ENCODE measurements at places on chromosomes 5 and 9.

GRCh38 chr5:126562823-126563222, 32.2 kb downstream of the ALDH7A1 start:
- no peak for DNase-seq

DNA sequence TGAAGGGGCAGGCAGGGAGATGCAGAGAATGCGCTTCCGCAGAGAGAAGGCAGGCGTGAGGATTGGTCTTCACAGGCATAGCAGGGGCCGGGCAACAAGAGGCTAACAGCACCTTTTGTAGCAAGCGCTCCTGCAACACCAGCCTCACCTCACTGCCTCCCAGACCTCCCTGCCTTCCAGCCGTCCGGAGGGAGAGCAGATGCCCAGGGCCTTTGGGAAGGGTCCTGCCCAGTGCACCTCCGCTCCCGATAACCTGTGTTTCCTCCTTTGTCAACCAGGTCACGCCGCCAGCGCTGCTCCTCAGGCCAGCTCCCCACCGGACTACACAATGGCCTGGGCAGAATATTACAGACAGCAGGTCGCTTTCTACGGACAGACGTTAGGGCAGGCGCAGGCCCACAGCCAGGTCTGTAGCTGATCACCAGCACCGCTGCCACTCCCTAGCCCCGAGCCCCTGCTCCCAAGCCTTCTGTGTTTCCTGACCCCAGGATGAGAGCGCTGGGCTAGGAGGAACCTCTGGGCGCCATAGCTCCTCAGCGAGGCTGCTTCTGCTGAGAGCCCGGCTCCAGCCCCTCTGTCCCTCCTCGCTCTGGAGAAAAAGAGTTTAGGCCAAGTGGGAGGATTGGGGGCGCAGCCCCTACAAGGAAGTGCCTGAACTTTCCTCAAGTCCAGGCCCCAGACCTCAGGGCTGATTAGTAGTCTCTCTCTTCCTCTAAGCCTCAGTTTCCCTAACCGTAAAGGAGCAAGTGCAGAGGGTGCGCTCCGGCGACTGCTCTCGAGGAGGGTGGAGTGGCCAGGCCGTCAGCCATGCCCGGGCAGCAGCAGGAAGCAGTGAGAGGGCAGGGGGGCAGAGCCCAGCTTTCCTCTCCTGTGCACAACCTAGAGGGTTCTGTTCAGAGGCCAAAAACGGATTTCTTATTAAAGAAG, 28.4 kb upstream of the PRDM12 start:
- DNase-seq = no peak

GRCh38 chr9:82621447-82621846, 441.5 kb downstream of the RASEF start:
- DNase-seq = no peak

DNA sequence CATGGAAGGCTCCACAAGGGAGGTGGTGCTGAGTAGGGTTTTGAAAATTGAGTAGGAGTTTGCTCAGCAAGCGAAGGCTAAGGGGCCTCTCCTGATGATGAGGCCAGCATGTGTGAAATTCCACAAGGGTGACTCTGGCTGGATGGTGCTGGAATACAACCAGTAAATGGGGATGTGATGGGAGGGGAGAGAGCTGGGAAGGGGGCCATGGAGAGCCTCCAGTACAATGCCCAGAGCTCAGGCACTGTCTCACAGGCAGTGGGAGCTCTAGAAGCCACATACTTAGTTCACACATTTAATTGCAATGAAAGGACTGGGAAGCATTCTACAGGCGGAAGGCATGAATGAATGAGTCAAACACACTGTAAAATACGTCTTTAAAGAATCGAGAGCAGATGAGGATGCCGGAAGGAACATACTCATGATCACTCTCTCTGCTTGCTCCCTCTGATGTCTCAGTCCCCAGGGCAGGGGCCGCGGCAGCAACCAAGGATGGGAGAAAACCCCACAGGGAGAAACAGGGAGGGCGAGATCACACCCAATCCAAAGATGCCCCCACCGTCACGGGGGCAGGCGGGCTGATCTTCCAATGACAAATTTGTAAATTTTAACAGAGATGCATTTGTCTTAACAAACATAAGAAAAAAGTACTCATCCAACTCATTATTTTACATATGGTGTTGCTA, 261.0 kb downstream of the NSG2 start:
- no peak for DNase-seq

DNA sequence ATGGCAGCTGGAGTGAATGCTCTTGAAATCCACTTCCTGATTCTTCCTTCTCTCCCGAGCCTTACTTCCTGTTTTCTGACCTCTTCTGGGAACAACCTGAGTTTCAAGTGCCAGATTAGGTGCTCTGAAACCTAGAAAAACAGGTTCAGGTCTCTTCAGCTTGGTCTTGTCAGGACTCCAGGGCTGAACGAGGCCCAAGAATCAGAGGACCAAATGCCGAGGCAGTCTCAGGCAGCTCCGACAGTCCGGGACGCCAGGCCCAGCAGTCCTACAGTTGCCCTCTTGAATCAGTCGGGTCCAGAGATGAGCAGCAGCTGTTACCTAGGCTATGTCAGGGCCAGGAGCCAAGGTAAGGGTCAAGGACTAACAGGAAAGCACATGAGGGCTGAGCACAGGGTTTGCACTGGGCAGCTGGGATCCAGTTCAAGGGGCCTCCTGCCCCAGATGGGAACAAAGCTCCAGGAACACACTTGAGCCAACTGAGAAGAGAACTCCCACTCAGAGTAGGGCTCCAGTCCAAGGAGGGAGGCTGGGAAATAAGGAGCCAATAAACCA, 38.3 kb upstream of the ADRA1B start:
- no peak for DNase-seq

GRCh38 chr9:136182850-136183422, 22.0 kb downstream of the LHX3 start:
- DNase-seq = no peak

DNA sequence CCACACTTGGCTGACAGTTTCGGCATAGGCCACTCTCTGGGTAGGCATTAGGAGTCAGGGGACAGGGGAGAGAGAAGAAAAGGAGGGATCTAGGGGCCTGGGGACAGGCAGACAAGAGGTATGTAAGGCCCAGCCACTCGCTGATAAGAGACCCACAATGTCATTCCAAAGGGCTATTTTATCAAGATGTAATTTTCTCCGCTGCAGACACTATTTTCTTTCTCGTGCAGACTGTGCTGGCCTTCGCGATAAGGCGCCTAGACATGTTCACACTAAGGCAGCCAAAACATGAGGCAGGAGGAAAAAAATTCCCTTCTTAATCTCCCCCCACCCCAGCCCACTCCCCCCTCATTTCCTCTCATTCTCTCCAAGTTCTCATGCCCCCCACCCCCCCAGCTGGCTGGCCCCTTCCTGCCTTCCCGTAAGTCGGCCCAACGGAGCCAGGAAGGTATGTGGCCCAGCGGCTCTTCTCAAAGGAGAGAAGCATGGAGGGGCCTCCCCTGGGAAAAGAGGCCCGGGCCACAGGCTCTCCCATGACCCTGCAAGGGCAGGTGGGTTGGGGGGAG, 44.9 kb upstream of the SYNPO start:
- DNase-seq = no peak

DNA sequence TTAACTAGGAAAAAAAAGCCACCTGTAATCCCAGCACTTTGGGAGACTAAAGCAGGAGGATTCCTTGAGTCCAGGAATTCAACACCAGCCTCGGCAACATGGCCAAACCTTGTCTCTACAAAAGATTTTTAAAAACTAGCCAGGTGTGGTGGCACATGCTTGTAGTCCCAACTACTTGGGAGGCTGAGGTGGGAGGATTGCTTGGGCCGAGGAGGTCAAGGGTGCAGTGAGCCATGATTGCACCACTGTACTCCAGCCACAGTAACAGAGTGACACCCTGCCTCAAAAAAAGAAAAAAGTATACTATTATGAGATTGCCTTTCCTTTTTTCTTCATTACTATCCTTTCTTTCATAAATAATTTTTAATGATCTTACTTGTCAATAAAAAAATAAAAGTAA, 45.8 kb downstream of the CPEB4 start:
- DNase-seq = no peak

DNA sequence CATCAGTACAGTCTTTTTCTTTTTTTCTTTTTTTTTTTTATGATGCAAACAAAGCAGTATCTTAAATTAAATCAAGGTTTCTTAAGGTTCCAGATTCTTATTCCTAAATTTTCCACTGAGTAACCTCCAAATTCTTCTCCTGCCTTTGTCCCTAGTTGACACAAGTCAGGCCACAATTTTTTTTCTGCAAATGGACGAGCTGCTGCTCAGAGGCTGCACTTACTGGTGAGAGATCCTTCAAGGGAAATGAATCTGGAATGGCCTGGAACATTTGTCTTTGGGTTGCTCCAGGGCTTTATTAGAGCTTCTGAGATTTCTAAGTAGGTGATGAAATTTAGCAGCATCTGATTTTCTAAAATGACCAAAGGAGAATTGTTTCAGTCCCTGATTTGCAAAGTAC, 39.3 kb downstream of the PIK3R1 start:
- no peak for DNase-seq

All from stimulated activated CD4-positive, alpha-beta T cell treated with anti-CD3 and anti-CD28 coated beads, TNF-alpha, amount 100 ng/mL, for 24 hours (primary cell).